ENCODE measurements at places on chromosomes 12 and 14.

- no peak for DNase-seq
These were observed 37.0 kb downstream of the B4GALNT3 start for GRCh38 chr12:496736-497135.

GRCh38 chr12:89258240-89258969 is 93.9 kb downstream of the DUSP6 start:
- DNase-seq = no peak

DNA sequence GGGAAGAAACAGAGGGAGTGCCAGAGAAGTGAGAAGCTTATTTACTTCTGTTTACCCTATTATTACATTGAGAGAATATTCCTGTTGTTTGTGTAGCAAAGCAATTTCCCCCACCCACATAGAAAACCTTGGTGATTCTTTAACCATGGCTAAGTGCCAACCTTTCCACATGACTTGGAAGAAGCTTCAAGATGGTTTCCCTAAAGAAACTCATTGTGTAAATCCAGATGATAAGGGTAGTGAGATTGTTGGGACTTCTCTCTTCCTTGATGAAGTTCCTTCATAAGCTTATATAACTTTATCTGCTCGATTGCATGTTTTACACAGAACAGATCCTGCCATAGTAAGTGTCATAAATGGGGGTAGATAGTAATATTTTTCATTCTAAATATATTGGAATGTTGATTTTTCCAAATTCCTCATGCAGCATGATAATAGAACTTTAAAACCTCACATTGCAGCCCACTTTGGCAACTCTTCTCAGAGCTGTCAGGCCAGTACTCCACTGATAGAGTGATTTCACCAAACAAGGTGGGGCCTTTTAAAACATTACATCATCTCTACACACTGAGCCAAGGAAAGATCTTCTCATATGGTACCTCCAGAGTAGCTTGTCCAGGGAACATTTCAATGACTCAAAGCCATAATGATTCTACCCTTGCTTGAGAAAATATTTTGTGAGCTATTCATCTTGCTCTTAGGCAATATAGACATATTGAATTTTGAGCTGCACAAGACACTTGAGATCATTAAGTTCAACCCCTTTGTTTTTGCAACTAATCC is 47.8 kb upstream of the KIF21A start:
- peak; percentile 62 for DNase-seq

GRCh38 chr14:31224808-31225207 is 17.2 kb upstream of the HECTD1 start:
- no peak for DNase-seq

DNA sequence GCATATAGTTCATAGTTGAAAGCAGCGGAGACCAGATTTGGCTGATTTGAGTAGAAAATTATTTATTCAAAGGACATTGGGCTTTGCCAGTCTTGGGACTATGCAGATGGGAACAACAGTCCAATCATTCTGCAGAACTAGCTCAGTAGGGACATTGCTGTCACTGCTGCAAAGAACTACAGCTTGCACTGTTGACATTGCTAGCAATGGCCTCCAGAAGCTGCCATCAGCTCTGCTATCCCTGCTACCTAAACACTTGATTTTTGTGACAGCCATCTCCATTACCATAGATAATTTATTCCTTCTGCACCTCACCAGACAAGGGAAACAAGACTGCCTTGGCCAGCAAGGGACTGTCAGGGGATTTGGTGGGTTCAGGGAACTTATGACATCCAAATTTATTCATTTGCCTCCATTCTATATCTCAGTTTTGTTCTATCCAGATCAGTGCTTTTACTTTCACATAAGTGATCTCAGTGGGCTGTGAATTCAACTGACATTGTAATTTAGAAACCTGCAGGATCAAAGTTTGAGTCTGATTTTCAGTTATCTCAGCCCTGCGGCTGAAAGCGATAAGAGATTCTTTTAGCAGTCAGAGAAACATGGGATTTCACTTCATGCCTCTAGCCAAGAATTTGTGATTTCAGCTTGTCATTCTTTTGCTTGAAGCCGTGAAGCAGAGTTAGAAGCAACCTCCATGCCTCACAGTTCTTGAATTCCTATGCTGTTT is 136.7 kb upstream of the FBXO33 start:
- no peak for DNase-seq

DNA sequence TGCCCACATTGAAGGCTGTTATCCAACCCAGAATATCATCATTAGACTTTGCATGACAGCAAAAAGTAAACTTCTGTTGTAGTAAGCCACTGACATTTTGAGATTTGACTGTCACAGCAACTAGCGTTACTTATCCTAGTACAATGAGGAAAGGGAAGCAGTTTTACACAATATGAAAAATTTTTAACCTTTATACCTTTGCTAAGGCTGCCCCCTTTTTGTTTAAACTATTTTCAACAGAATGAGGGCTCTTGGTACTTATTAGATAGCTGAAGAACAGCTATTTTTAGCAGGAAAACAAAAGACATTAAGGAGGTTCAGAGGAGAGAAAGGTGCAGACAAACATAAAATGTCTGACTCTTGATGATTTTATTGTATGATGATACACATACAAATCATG is 23.4 kb upstream of the TMX1 start:
- DNase-seq = no peak

- DNase-seq = no peak
These were observed 15.7 kb upstream of the VSIG10 start for GRCh38 chr12:118119449-118119879.

DNA sequence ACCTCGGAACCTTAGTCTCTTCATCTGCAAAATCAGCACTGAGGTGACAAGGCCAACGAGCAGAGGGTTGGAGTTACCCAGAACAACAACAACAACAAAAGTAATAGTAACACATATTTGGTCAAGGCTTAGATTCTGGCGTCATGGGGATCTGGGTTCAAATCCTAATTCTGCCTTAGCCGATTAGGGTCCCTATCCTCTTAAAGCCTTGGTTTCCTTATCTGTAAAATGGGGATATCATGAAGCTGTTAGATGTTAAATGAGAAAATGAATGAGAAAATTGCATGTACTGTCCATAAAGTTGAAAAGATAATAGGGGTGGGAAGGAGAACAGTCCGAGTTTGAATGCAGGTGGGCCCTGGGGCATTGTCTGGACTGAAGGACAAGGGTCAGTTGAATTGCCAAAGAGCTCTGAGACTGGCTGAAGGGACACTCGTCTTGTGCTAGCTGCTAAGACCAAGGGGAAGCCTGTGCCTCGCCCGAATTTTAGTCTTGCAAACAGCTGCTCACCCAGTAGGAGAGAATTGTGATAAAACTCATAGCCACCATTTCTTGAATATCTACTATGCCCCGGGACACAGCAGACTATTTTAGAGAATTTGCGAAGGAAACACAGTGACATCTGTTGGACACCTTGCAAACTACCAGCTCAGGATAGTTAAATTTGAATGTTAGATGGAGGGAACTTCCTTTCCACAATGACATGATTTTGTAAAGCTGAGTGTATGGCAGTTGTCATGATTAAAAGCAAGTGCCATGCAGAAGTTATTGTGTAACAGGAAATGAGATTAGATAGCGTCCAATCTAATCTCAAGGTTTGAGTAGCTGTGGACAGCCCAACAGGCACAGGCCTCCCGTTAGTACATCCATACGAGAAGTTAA is 6.8 kb upstream of the HNF1A start:
- peak; percentile 51 for DNase-seq

DNA sequence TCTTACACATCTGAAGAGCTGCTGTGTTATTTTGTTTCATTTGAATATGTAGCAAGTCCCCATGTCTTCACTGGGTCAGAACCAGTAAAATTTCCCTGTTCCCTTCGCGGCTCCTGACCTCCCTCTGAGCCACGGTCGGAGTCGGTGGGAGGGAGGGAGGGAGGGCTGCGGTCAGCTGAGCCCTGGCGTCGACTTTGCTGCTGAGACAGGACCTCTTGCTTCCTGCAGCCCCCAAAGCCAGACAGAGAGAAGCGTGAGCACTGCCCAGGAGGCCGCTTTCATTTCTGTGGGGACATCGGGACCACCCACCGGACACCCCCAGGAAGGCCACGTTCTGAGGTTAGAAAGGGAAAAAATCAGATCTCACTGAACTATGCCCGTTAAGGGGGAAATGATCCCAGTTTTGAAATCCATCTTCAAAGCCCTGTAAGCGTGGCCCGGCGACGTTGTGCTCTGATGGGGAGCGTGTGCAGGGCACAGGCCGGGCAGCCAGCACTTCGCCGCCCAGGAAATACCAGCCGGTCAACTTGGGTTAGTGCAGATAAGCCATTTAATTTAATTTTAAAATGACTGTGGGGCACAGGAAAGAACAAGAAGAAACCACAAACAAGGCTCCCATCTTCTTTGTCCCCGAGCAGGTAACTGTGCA is 42.1 kb downstream of the NOC4L start:
- DNase-seq = no peak

GRCh38 chr12:1830401-1830845 is 10.1 kb downstream of the LRTM2 start:
- DNase-seq = no peak

DNA sequence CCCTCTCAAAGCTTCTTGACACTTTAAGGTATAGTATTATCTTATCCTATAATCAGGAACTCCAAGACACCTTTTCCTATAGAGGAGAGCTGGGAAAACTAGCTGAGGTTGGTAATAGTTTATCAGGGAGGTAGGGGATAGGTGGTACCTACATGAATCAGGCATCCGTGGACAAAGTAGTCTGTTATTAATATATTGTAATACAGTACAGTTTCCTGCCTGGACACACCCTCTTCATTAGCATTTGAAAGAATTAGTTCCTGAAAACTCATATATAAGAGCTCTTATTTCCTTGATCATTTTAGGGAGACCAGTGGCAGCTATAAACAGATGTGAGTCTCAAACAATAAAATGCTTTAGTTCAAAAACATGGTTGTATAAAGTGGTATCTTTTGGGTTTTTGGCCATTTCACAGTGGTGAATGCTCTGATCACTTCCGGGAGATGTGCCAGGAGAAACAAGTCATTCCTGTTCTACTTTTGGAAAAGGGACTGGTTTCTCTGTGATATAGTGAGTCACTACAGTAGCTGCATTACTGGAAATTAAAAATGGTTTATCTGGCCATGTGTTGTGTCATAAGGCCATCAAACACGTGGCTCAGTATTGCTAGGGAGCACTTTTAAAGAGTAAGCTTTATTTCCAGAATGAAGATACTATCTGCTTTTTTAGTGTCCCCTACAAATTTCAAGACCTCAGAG is 98.1 kb downstream of the KLRB1 start:
- DNase-seq = peak; percentile 8

- no peak for DNase-seq
These were observed 153.5 kb upstream of the USP15 start for GRCh38 chr12:62106547-62107185.

DNA sequence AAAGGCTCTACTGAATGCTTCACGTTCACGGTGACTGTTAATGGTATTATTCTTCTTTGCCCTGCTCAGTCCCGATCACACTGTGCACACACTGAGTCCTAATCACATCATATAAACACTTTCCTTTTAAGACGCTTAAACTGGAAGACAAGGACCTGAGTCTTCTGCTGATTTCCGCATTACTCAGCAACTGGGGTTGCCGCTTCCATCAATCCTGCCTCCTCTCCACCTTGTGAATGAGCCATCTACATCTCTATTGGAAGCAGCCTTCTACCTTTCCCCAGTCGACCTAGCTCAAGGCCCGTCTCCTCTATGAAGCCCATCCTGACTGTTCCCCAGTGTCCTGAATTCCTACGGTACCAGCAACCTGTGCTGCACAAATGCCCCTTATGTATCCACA is 104.7 kb downstream of the NCOR2 start:
- DNase-seq = no peak

Measured in brain microvascular endothelial cell (primary cell).